HFFc6 (cell line): ENCODE measurements at places on chromosomes 3 and 15. TPM values are rescaled to one million over a fixed set of nuclear protein-coding genes. Genes with fewer than 3 reads are reported as not detected.

CX3CR1 gene
- not detected in 3 replicates for total RNA-seq

DNA sequence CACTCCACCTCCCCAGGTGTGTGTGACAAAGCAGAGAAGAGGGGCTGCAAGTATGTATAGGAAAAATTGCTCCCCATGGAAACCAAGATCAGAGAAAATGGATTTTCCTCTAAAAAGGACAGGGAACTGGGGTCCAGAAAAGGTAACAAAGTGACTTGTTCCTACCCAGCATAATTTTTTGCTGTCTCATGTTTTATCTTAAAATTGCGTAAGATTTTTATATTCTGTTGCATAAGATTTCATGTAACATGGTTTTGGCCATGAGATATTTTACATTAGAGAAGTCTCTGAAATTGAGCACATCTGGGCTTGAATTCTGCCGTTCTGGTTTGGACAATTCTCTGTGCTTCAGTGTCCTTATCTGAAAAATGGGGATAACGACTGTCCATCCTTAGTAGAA, 335.7 kb upstream of the RORA start:
- DNase-seq: no peak

GOLGA8G gene
- 0.07 to 0.17 TPM in 2 of 3 replicates, not detected in the other for total RNA-seq

CCDC33 gene
- total RNA-seq: 0.30 TPM in 1 of 3 replicates, not detected in the others

ITIH3 gene
- 0.42 to 0.59 TPM (median 0.48 TPM) in 3 replicates for total RNA-seq

DNA sequence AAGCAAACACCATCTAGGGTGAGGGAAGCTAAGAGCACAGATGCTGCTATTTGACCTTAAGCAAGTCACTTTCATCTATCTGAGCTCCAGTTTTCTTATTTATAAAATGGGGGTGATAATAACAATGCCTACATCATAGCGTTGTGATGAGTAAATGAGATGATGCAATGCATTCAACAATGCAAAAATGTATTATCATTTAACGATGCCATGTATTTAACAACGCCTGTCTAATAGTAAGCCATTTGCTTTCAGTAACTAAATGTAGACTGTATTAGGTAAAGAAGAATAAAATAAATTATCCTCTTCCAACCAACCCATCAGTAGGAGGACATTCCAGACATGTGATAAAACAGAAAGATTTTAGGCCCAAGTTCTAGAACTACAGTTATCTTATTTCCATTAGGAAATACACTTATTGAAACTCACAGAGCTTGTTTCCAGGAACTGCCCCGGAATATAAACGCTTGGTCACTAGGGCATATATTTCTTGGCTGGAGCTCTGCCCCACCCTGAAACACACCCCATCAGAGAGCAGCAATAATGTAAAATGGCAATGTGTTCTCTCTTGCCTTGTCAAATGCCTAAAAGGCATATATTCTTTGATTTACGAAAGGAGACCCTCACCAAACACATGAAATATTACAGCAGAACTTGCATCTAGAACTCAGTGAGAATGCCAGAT, 128.3 kb downstream of the LIPC start:
- no peak for DNase-seq

SPESP1 gene
- 0.93 to 7.7 TPM (median 2.0 TPM) in 3 replicates for total RNA-seq

DNA sequence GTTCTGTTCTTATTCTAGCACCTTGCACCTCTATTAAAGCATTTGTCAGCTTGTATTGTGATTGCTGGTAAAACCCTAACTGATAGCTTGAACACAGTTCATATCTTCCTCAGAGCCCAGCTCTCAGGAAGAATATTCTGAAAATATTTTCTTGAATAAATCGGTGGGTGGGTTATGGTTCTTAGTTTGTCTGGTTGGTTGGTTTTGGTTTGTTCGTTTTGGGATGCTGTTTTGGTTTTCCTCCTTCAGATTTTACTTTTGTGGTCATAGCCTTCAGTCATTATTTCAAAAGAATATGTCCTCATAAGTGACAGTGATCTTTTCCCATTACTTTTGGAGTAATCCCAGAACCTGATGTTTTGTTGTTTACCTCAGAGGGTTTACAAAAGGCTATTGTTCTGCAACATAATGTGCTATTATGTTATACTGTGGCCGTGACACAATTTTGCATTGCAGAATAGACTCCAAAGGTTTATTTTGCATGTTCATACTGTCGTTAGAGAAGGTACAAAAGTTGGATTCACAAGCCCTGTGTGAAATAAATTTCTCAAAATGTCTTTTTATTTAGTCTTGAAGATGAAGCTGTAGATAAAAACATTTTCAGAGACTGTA, 2.7 kb upstream of the TMEM87A start:
- DNase-seq: no peak

SEMA4B gene
- total RNA-seq: 6.8 to 7.3 TPM (median 7.0 TPM) in 3 replicates

GRCh38 chr15:68578980-68579935, at the start of gene CORO2B:
TSS of gene CORO2B (plus strand) at chr15:68578993. CDS start at chr15:68579263, 270 bp downstream.
- peak; percentile 34 for DNase-seq

TNNC1 gene
- 0.51 TPM in 1 of 2 replicates, not detected in the other for total RNA-seq

TMEM44 gene
- total RNA-seq: 11.8 to 15.1 TPM (median 13.4 TPM) in 3 replicates

DNA sequence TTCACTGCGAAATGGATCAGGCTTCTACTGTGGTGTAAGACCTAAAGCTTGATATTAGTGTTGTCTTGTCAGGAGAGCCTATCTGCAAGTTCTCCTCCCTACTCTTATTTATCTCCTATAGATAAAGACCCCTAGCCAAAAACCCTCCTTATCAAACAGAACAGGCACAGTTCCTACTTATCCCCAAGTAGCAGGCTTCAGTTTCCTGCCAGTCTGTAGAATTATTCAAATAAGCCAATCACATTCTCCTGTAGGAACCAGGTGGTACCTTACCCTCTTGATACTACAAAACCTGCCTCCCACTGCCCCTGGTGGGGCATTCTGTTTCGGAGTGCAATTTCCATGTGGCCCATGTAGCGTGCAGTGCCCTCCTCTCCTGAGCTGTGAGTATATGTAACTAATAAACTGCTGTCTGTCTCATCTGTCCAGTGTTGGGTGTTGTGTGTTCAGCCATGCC, 28.7 kb downstream of the HDGFL3 start:
- DNase-seq: no peak

DNA sequence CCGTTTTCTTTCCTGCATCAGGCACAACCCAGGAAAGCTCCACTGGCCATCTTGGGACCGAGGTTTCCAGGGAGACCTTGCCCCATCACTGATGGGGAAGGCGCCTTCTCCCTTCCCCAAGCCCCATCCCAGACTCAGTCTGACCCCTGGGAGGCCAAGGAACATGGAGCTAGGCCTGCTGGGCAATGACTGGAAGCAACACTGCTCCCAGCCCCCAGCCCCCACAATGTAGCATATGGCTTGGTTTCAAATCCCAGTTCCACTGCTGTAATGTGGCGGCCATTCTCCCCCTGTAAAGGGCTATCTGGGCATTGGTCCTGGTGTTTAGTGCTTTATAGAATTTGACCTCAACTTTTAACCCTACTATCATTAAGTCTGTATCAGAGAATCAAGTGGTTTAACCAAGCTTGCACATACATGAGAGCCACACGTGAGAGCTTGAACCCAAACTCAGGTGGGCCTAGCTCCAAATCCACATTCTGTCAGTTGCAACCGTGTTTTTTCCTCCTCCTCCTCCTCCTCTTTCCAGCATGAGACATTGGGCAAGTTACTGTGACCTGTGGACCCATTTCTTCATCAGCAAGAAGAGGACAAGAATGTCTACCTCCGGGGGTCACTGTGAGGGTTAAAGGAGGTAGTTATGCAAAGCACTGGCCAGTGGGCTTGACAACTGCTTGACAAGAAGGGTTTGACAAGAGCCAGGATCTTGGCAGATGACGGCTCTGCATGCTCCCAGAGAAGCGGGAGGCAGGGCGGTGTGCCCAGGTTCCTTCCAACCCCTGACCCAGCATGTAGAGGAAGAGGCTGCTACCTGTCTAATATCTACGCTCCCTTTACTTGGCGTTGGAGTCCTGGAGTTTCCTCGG, 37.4 kb downstream of the KLHL25 start:
- DNase-seq: no peak

RBP2 gene
- not detected in 3 replicates for total RNA-seq

DNA sequence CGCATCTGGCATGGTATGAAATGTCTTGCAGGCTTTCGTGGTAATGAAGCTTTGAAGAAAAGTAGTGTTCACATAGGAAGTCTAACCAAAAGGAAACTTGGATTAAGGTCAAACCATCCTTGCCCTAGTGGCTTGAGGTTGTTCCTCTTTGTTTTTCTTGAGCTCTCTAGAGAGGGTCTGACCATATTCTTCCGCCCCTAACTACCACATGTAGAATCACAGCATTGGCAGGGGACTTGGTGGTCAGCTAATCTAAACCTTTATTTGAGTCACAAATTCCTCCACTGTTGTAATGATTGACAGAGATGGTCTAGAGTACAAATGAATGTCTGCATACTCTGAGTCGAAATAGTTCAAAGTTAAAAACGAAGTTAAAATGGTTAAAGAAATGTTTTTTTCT, 39.1 kb upstream of the PHLDB2 start:
- DNase-seq: no peak

DNA sequence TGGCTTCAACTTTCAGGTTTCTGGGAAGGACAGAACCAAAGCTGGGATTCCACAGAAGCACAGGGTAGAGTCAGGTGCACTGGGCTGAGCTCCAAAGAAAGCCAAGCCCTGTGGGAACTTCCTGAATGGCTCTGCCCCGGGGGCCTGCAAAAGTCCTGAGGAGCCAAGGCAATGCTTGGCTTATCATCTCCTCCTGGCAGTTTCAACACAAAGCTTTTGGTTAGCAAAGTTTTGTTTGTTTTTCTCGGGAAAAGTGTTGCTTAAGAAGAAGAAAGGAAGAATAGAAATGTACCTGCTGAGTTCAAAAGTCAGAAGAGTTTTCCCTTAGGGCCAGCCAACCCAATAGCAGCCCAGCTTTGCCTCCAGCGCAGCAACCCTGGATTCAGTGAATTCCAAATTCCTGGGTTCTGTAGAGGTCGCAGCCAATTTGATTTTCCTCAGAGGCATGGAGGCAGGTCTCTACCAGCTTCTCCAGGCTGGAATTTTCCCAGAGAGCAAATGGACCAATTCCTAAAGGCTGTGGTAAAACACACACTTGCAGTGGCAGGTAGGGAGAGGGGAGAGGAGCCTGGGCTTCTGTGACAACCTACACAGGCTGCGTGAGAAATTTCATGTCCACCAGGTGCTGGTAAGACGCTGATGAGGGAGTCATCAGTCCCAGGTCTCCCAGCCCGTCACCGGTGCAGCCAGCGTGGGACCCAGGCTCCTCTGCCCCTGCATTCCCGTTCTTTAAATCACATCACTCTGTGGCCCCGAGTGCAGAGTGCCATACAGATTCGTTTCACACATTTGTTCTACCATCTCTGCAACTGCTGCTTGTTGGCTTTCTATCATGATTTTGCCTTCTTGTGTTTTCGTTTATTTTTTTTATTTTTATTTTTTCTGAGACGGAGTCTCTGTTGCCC, 54.3 kb upstream of the SNRPA1 start:
- DNase-seq: no peak

DNA sequence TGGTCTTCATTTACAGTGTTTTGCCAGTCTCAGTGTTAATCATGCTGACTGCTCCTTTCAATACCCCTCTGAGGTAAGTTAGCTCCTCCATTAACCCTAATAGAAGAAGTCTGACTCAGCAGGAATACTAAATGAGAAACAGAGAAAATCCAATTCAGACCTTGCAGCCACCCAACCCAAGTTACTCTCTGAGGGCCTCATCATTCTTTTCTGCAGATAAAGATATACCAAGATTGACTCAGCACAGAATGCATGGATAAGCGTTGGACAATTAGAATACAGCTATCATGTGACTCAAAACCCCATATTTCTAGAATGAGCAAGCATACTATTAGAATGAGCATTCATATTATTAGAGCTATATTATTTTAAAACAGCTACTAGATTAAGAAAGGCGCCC, 389.1 kb upstream of the SGO1 start:
- DNase-seq: peak; percentile 92

DCLK3 gene
- not detected in 2 replicates for total RNA-seq

FES gene
- 0.87 to 1.2 TPM (median 0.97 TPM) in 3 replicates for total RNA-seq

ARHGAP11A gene
- 37.2 to 80.3 TPM (median 66.4 TPM) in 3 replicates for total RNA-seq

VWA5B2 gene
- not detected in 3 replicates for total RNA-seq

GRCh38 chr3:13280811-13281506, 139.2 kb downstream of the NUP210 start:
- DNase-seq: no peak

DNA sequence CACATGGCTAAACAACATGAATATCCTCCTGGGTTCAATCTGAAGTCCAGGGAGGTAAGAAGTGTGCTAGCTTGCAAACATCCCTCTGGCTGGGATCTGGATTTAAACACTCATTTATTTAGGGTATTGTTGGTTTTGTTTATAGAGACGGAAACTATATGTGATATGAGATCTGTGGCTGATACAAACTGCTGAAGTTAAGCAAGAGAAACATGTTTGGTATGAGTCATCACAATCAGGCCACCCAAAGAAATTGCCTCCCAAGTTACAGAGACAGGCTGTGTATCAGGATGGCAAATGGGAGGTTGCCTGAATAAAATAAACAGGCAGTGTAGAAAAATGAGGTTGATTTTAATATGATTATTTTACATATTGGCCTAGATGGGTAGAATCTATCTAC, 562.1 kb downstream of the IGSF11 start:
- no peak for DNase-seq

FOXB1 gene
- not detected in 3 replicates for total RNA-seq

ANXA2 gene
- total RNA-seq: 4,344 to 4,702 TPM (median 4,488 TPM) in 3 replicates

GRCh38 chr3:39146083-39146501, 7.3 kb downstream of the CSRNP1 start:
- no peak for DNase-seq

- peak; percentile 29 for DNase-seq
Observed at GRCh38 chr15:81297147-81297572, 26.8 kb downstream of the STARD5 start.

CDC25A gene
- total RNA-seq: 5.4 to 10.8 TPM (median 8.6 TPM) in 3 replicates

GRCh38 chr15:95742836-95743235, 587.7 kb upstream of the NR2F2 start:
- DNase-seq: no peak

RTP3 gene
- not detected in 3 replicates for total RNA-seq

- DNase-seq: no peak
Observed at GRCh38 chr3:136621628-136622027, 130.6 kb downstream of the STAG1 start.
